ENCODE measurements at places on chromosomes 3 and 15.
A peak's percentile ranks its signal among the peaks of the same experiment; 100 is the strongest.

DNA sequence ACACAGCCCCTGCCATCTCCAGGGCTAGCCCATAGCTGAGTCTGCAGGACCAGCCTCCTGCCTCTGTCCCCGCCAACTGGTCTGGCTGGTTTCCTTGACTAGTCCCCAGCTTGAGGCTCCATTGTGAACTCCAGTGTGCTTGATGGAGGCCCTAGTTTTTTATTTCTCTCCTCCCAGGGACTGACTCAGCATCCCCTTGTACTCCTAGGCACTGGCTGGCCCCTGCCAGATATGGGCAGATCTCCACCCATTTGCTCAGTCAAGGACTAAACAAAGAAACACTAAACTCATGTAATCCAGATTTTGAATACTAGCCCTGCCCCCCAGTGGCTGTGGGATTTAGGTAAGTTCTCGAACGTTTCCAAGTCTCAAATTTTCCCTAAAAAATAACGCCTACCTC, 415.4 kb upstream of the RORA start:
- no peak for DNase-seq

- no peak for DNase-seq
Observed at GRCh38 chr15:84001655-84002054, 233.9 kb upstream of the GOLGA6L4 start.

DNA sequence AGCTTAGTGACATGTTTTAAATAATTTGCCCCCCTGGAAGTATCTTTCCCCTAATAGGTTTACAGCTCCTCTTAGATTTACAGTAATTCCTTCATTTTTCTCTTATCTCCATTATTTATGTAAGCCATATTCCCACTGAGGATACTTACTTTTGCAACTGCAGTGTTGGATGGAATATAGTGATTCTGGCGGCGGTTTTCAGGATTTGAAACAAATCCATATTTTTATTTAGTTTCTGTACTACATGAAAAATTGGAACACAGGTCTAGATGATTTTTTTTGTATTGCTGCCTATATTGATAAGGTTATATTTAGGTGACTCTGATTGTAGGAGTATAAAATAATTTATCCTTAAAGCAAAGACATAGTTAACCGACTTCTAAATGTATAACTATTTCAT, 391.6 kb upstream of the SUCLG2 start:
- DNase-seq = no peak

GRCh38 chr15:97101572-97101971, 771.1 kb downstream of the NR2F2 start:
- no peak for DNase-seq

DNA sequence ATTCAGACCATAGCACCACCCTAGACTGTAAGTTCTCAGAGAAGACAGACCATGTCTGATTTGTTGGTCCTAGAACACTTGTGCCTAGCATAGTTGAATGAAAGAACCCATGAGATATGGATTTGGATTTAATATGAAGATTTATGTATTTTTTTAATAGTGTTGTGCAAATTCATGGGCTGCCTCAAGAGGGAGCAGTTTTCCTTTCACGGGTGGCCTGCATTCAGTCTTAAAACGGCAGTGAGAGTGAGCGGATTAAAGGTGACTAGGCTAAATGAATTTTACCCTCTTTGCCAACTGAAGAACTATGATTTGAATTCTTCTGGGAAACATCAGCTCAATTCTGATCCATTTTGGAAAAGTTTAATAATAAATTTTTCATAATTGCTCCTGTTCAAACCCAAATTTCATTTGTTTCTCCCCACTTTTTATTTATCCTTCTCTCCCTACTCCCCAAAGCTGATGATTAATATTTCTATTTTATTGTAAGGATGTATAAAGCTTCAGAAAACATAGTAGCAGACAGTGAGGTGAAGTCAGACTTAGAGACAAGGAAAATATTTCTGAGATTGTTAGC, 67.3 kb downstream of the MORC1 start:
- DNase-seq = peak; percentile 29

DNA sequence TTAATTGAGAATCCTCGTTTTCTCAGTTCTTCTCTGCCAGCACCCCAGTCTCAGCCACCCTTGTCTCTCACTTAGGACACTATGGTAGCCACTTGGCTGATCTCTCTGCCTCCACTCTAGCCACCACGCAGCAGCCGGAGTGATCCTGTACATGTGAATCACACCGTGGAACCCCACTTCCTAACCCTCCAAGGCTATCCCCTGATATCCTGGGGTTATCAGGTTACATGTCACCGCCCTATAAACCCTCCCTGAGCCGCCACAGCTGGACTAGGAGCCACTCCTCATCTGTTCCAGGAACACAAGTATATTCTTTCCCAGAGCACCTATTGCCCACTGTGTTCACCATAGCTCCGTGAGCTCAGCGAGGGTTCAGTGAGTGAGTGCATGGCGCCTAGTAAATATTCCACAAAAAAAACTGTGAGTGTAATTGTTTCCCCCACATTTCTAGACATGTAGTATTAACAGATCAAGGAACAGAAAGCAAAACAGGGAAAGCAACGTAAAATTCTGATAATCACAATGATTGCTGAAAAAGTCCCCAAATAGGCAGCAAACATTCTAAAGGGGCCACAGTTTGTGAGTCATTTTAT, 661 bp upstream of the PARP14 start:
- DNase-seq = no peak

DNA sequence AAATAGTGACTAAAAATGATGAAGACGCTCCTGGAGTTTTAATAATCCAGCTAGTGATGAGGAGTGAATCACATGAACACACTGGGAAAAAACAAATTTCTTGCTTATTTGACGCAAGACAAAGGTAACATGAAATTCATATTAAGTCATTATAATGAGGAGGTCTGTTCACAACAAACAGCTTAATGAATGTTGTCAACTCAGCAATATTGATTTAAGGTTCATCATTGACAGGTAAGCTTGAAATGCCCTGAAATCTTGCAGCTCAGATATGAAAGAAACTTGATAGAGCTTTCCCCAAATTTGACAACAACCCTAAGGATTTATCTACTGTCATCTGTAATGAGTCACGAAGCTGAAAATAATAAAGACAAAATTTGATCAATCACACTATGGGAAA, 108.1 kb upstream of the SELENOK start:
- DNase-seq = no peak

- DNase-seq = no peak
Observed at GRCh38 chr3:112908252-112908651, 61.6 kb upstream of the CD200R1L start.

GRCh38 chr15:68391121-68391520, 40.8 kb downstream of the ITGA11 start:
- no peak for DNase-seq

DNA sequence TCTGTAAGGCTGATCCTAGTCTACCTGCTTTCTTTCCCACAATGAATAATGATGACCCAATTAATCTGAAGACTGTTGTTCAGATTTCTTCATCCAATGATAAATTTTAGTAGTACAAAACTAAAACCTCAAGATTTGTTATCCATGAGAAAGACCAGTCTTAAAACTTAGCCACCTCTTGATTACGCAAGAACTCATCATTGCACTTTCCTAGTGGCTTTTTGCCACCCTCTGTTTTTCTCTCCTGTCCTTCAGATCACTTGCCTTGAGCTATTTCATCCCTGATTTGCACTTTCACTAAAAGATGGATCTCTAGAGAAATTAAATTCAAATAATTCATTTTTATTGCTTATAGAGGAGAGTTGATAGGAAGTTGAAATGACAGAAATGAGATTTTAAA, 142.7 kb upstream of the RBMS3 start:
- DNase-seq = no peak
